ENCODE measurements at places on chromosomes 5 and 9. TPM values are rescaled to one million over a fixed set of nuclear protein-coding genes. Genes with fewer than 3 reads are reported as not detected.

DNA sequence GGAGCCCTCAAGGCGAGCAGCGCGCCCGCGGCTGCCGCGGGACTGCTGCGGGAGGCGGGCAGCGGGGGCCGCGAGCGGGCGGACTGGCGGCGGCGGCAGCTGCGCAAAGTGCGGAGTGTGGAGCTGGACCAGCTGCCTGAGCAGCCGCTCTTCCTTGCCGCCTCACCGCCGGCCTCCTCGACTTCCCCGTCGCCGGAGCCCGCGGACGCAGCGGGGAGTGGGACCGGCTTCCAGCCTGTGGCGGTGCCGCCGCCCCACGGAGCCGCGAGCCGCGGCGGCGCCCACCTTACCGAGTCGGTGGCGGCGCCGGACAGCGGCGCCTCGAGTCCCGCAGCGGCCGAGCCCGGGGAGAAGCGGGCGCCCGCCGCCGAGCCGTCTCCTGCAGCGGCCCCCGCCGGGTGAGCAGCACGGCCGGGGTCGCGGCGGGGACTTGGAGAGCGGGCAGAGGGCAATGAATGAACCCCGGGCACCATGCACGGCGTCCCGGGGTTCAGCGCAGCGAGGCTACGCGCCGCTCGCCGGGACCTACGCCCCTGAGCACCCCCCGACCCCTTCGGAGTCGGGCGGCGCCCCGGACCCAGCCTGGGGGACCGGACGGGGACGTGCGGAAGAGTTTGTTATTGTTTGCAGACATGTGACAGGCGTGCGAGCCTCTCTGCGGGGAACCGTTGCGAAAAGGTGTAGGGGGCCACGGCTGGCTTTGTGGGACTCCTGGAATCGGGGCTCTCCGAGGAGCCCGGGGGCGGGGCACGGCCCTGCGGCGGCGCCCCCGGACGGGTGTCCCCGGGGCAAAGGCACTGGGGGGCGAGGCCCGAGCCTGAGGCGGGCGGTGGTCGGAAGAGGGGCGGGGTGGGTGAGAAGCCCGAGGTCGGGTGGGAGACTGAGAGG, 553 bp downstream of the MAP3K1 start:
- peaks cover 41% of the 10 kb centered on the region for H3K4me1 ChIP-seq
- H3K27ac ChIP-seq = peak overlapping the region; percentile 45
- H3K27me3 ChIP-seq = peaks cover 3% of the 10 kb centered on the region
- DNase-seq = peak; percentile 58

- peak overlapping the region; percentile 97 for H3K27ac ChIP-seq
- H3K36me3 ChIP-seq = peaks cover 32% of the 10 kb centered on the region
- H3K4me1 ChIP-seq = peaks cover 45% of the 10 kb centered on the region
These were observed 1.0 kb downstream of the STARD4 start for GRCh38 chr5:111511174-111511830.

Gene SLC1A3
- 0.42 TPM for total RNA-seq

Gene CRB2
- 0.06 TPM for total RNA-seq

Gene TJP2
- total RNA-seq = 4.1 TPM

Gene ADCY2
- not detected for total RNA-seq

Gene UBAC1
- 32.6 TPM for total RNA-seq
